Memory B cell (primary cell): ENCODE measurements at places on chromosomes 16 and 17.

DNA sequence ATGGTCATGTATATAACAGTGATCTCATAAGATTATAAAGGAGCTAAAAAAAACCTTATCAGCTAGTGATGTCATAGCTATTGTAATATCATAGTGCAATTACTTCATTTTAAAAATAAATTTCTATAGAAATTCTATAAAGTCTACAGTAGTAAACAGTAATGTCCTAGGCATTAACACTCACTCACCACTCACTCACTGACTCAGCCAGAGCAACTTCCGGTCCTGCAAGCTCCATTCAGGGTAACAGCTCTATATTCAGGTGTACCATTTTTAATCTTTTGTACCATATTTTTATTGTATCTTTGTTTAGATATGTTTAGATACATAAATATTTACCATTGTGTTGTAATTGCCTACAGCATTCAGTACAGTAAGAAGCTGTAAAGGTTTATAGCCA lies 524.4 kb upstream of the CDH5 start:
- DNase-seq = no peak
- no peaks in the 10 kb centered on the region for H3K4me1 ChIP-seq

- H3K27ac ChIP-seq = no peak overlapping the region
- no peak overlapping the region for H3K4me3 ChIP-seq
- no peaks in the 10 kb centered on the region for H3K4me1 ChIP-seq
- H3K36me3 ChIP-seq = no peaks in the 10 kb centered on the region
- no peak for DNase-seq
- H3K27me3 ChIP-seq = peaks cover 12% of the 10 kb centered on the region
Measured at GRCh38 chr16:21101631-21102420, 48.8 kb downstream of the DNAH3 start.

DNA sequence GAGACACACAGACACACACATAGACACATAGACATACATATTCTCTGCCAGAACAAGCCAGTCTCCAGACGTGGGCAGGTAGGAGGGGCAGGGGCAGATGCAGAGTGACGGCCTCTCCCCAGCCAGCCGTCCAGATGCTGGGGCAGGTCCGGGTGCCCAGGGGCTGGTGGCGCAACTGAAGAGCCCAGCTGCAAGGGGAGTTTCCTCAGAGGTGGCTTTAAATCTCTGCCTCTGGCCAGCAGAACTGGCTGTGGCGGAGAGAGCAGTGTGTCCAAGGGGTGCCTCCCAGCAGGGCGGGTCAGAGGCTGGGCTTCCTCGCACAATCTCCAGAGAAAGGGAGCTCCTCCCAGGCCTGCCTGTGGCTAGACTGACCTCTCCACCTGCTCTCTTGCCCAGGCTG lies 9.4 kb upstream of the GCGR start:
- no peak overlapping the region for H3K4me3 ChIP-seq
- peaks cover 1% of the 10 kb centered on the region for H3K27me3 ChIP-seq
- H3K36me3 ChIP-seq = no peaks in the 10 kb centered on the region
- DNase-seq = no peak
- H3K27ac ChIP-seq = no peak overlapping the region

- no peaks in the 10 kb centered on the region for H3K4me1 ChIP-seq
- no peak for DNase-seq
- no peak overlapping the region for H3K27ac ChIP-seq
Measured at GRCh38 chr17:43469145-43469544, 14.6 kb upstream of the DHX8 start.

DNA sequence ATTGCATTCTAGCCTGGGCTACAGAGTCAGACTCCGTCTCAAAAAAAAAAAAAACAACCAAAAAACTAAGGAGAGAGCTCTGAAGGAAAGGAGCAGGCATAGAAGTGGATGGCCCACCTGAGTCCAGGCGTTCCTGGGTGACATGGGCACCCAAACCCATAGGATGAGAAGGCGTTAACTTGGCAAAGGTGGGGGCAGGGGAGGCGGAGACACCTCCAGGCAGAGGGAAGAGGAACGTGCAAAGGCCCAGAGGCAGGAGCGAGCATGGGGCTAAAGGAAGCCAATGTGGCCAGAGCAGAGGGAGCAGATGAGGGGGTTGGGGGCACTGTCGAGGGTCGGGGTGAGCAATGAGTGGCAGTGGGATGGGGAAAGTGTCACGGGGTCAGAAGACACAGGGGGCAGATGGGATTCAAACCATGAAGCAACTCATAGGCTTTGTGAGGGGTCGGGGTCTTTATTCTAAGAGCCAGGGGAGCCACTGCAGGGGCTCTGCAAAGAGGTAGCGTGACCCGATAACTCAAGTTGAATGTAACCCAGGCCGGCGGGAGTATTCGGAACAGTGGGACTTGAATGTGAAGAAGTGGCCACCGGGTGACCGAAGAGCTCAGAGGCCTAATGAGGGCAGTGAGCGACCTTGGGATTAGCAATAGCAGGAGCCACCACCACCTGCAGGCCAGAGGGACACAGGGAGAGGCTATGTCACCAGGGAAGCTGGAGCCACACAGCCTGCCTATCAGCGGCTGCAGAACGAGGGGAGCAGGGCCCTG lies 11.8 kb downstream of the TTYH2 start:
- H3K27me3 ChIP-seq = peaks cover 2% of the 10 kb centered on the region
- no peak overlapping the region for H3K4me3 ChIP-seq
- peaks cover 7% of the 10 kb centered on the region for H3K36me3 ChIP-seq
- DNase-seq = no peak
- no peaks in the 10 kb centered on the region for H3K4me1 ChIP-seq
- H3K27ac ChIP-seq = no peak overlapping the region

GRCh38 chr17:44361292-44362260 lies 2.1 kb downstream of the FAM171A2 start:
- DNase-seq = no peak
- H3K4me3 ChIP-seq = no peak overlapping the region
- H3K4me1 ChIP-seq = peaks cover 16% of the 10 kb centered on the region
- no peak overlapping the region for H3K27ac ChIP-seq
- no peaks in the 10 kb centered on the region for H3K36me3 ChIP-seq
- H3K27me3 ChIP-seq = peaks cover 7% of the 10 kb centered on the region

DNA sequence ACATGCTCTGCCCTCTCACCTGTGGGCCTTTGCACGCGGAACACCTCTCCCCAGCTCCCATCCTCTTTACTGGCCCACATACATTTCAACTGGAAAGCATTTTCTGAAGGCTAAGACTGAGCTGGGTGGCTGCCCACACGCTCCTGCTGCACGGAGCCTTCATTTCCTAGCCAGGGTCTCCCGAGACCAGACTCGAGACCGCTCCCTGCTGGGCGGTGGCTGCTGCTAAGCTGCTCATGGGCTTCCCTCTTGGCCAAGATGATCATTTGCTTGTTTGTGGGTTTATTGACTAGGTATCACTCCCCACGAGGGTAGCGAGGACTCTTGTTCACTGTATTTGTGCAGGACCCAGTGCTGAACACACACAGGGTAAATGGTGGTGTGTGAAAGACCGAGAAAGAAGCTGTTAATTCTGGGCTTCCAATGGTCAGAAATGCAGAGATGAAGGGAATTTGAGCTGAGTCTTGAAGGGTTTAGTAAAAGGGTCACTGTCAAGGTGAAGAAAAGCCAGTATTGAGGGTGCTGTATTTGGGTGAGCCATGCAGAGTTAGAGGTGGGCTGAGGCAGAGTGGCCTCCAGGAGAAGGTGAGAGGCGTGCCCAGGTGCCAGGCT lies 907 bp downstream of the TRAPPC2L start:
- H3K27me3 ChIP-seq = no peaks in the 10 kb centered on the region
- peak overlapping the region; percentile 97 for H3K4me3 ChIP-seq
- H3K27ac ChIP-seq = peak overlapping the region; percentile 93
- peaks cover 4% of the 10 kb centered on the region for H3K36me3 ChIP-seq
- peak; percentile 70 for DNase-seq
- peaks cover 13% of the 10 kb centered on the region for H3K4me1 ChIP-seq

GRCh38 chr17:1471911-1472821 lies 16.1 kb upstream of the CRK start:
- no peaks in the 10 kb centered on the region for H3K27me3 ChIP-seq
- peaks cover 22% of the 10 kb centered on the region for H3K36me3 ChIP-seq
- DNase-seq = no peak
- H3K4me1 ChIP-seq = peaks cover 23% of the 10 kb centered on the region
- H3K27ac ChIP-seq = no peak overlapping the region

- no peaks in the 10 kb centered on the region for H3K27me3 ChIP-seq
- H3K4me3 ChIP-seq = peak overlapping the region; percentile 97
- DNase-seq = no peak
- H3K27ac ChIP-seq = peak overlapping the region; percentile 100
- H3K36me3 ChIP-seq = peaks cover 10% of the 10 kb centered on the region
Measured at GRCh38 chr17:47325176-47325575, 1.4 kb downstream of the EFCAB13 start.

DNA sequence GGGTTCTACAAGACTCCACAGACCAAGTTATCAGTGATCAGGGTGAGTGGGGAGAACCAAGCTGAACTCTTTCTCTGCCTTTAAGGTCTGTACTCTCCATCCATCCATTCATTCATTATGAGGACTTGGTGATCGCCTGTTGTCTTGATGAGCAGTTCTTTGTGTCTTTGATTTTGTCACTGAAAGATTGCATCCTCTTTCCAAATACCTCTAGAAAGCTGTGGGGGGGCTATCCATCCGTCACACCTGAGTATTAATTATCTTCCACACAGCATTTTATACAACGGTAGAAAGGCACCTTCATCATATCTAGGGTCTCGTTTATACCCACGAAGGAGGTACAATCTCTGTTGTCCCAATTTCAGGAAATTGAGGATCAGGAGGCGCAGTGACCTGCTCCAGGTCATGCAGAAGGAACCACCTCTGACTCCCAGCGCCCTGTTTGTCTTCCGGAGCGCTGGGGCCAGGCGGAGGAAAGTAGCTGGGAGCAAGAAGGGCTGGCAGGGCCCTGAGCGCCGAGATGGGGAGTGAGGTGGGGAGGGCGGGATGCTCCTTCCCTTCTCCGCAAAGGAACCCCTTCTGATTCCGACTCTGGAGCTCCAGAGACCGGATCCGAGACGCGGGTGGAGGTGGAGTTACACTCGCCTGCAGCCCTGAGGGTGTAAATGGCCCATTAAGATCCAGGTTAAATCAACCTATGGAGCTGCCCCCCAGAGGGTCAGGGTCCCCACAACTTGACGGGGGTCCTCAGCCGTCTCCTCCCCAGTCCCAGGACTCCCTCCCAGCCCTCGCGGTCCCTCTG lies 605 bp upstream of the ABAT start:
- H3K4me3 ChIP-seq = peak overlapping the region; percentile 91
- no peak overlapping the region for H3K27ac ChIP-seq
- H3K4me1 ChIP-seq = peaks cover 17% of the 10 kb centered on the region
- peaks cover 4% of the 10 kb centered on the region for H3K36me3 ChIP-seq
- H3K27me3 ChIP-seq = no peaks in the 10 kb centered on the region

GRCh38 chr16:24539850-24540601 lies 660 bp downstream of the RBBP6 start:
- peak overlapping the region; percentile 99 for H3K27ac ChIP-seq
- H3K4me3 ChIP-seq = peak overlapping the region; percentile 92
- no peak for DNase-seq
- H3K36me3 ChIP-seq = peaks cover 10% of the 10 kb centered on the region
- H3K27me3 ChIP-seq = no peaks in the 10 kb centered on the region

GRCh38 chr17:69473841-69474831 lies 59.6 kb downstream of the MAP2K6 start:
- no peak for DNase-seq
- no peaks in the 10 kb centered on the region for H3K27me3 ChIP-seq
- H3K4me3 ChIP-seq = no peak overlapping the region
- H3K36me3 ChIP-seq = peaks cover 11% of the 10 kb centered on the region

- no peak overlapping the region for H3K4me3 ChIP-seq
- H3K27ac ChIP-seq = no peak overlapping the region
- peaks cover 35% of the 10 kb centered on the region for H3K4me1 ChIP-seq
- no peak for DNase-seq
- peaks cover 36% of the 10 kb centered on the region for H3K36me3 ChIP-seq
Measured at GRCh38 chr17:56903560-56903959, 10.3 kb downstream of the TRIM25 start.

DNA sequence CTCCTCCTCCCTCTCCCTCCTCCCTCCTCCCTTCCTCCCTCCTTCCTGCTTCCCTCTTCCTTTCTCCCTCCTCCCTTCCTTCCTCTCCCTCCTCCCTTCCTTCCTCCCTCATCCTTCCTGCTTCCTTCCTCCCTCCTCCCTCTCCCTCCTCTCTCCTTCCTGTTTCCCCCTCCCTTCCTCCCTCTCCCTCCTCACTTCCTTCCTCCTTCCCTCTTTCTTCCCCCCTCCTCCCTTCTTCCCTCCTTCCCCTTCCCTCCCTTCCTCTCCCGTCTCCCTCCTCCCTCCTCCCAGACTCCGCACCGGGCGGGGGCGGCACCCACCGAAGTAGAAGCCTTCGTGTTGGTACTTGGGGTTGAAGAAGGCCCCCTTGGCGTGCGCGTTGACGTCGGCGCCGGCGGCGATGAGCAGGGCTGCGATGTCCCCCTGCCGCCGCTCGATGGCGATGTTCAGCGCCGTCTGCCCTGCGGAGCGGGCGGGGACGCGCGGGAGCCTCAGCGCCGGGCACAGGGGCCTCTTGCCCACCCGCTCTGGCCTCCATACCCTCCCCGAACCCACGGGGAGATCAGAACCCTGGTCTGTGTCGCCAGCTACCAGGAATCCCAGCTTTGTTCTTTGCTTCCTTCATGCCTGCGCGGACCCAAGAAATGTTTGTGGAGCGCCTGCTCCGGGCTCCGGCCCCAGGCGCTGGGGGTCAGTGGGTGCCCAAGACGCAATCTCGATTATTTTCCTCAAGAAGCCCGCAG lies 22.2 kb downstream of the TRPV3 start:
- H3K4me1 ChIP-seq = peaks cover 4% of the 10 kb centered on the region
- peak overlapping the region; percentile 53 for H3K4me3 ChIP-seq
- peaks cover 3% of the 10 kb centered on the region for H3K36me3 ChIP-seq
- H3K27me3 ChIP-seq = peaks cover 3% of the 10 kb centered on the region
- peak overlapping the region; percentile 68 for H3K27ac ChIP-seq

GRCh38 chr16:426115-426905 lies 861 bp downstream of the RAB11FIP3 start:
- no peak overlapping the region for H3K27ac ChIP-seq
- H3K4me3 ChIP-seq = peak overlapping the region; percentile 77
- H3K36me3 ChIP-seq = peaks cover 2% of the 10 kb centered on the region
- no peak for DNase-seq
- H3K4me1 ChIP-seq = peaks cover 23% of the 10 kb centered on the region

GRCh38 chr17:47906443-47906842 lies 10.4 kb downstream of the SP2 start:
- no peak for DNase-seq
- no peaks in the 10 kb centered on the region for H3K27me3 ChIP-seq
- no peak overlapping the region for H3K4me3 ChIP-seq
- H3K4me1 ChIP-seq = peaks cover 29% of the 10 kb centered on the region
- no peak overlapping the region for H3K27ac ChIP-seq
- H3K36me3 ChIP-seq = peaks cover 21% of the 10 kb centered on the region

DNA sequence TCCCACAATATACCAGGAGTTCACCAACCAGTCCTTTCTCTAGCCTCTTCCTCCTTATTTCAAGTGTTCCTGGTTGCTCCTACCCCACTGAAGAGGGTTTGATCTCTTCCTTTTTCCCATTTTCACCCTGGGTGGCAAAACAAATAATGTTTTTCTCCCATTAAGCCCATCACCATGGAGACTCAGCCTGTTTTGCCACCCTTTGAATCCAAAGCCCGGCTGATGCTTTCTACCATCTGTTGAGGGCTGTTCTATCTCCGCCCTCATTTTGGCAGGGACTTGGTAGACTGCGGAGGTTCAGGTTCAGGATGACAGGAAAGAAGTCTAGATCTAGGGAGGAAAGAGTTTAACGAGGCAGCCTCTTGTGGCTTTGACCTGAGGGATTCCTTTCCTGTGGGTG lies 2.6 kb downstream of the DNAH2 start:
- H3K27me3 ChIP-seq = peaks cover 45% of the 10 kb centered on the region
- no peak overlapping the region for H3K4me3 ChIP-seq
- H3K27ac ChIP-seq = no peak overlapping the region
- H3K4me1 ChIP-seq = peaks cover 17% of the 10 kb centered on the region
- no peak for DNase-seq
